Stimulated activated CD4-positive, alpha-beta T cell treated with anti-CD3 and anti-CD28 coated beads, TNF-alpha, amount 100 ng/mL, for 4 hours (primary cell): ENCODE measurements at places on chromosomes 13 and 19.

- no peak for DNase-seq
Observed at GRCh38 chr19:5676105-5676771, 4.1 kb downstream of the MICOS13 start.

- DNase-seq: peak; percentile 18
Observed at GRCh38 chr19:47305309-47305751, 4.3 kb upstream of the C5AR1 start.

DNA sequence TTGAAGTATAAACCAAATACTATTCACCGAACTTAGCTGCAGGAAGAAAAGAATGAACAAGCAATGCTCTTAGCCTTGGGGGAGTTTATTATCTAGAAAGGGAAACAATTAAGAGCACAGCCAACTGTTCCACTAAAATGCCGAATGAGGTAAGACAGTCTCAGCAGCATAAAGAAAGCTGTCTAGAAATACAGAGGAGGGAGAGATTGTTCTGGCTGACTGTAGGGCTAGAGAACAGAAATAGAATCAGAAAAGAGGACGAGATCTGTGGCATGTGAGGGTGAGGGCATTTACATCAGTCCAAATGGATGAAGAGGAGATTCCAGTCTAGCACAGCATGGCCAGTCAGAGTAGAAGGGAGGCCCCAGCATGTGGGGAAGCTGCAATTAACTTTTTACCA, 56.8 kb upstream of the TNFRSF19 start:
- DNase-seq: no peak

DNA sequence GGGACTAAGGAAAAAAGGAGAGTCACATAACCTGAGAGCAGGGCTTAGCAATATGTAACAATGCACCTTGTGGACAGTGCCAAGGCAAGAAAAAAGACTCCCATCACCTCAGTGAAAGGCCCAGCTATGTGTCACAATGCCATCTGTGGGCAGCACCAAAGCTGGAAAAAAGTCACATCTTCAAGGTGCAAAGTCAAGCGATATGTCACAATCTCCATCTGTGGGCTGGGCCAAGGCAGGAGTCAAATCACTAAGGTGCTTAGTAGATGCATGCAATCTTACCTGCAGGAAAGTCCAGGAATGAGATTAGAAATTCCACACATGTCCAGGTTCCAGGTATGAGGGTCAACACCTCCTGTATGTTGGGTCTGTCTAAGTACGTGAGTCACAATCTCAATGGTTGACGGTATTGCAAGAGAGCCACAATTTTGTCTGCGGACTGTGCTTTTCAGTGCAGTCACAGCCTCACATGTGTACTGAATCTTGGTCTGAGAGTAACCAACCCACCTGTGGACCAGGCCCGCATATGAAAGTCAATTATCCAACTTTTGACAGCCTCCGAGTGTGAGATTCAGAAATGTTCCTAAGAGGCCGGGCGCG, 14.8 kb upstream of the ZNF43 start:
- DNase-seq: no peak

DNA sequence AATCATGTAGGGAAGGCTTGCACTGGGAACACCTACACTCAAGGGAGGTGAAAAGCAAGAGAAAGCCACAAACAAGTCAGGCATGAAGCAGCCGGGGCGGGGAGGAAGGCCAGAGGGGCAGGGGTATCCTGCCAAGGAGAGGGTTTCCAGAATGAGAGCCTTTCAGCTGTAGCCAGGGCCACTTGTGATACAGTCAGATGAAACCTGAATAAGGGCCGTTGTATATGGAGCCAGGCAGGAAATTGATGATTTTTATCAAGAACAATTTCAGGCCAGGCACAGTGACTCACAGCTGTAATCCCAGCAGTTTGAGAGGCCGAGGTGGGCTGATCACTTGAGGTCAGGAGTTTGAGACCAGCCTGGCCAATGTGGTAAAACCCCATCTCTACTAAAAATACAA, 4.4 kb downstream of the TRPM4 start:
- no peak for DNase-seq

DNA sequence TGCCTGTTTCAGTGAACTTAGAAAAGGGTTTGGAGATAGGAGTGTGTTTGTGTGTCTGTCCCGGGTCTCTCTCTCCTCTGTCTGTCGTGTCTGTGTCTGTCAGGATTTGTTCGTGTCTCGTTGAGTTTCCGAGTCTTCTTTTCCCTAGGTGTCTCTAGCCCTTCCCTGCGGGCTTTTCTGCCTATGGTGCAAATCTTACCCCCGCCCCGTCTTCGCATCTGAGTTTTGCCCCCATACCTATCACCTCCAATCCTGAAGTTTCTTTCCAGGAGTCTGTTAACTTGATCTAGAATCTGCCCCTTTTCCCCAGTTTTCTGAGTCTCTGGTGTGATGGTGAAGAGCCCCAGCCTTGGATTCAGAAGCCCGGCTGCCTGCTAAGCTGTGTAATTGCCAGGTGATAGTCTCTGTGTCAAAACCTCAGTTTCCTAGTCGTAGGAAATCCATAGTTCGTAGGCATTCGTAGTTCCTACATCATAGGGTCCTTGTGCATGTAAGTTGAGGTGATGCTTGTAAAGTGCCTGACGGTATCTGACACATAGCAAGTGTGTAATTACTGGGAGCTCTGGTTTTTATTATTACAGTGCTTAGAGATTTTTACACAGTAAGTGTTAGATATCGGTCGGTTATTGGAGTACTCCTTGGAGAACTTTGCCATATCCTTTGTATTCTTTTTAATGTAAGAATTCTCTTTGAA, 782 bp downstream of the EPN1 start:
- no peak for DNase-seq

DNA sequence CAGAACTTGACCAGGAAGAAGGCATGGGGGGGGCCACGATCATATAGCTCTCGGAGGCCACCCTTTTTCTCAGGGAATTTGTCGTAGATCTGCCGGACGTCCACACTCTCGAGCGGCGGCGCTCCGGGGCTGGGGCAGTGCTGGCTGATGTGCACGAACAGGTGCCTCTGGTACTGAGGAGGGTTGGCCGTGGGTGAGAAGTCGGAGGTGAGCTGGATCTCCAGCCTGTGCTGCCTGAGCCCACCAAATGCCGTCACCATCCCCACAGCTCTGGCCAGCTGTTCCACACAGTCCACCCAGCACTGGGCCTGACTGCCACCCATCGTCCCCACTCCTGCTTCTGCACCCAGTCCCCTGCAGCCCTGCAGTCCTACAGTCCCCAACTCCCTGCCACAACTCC, 12.0 kb downstream of the CD37 start:
- DNase-seq: no peak

DNA sequence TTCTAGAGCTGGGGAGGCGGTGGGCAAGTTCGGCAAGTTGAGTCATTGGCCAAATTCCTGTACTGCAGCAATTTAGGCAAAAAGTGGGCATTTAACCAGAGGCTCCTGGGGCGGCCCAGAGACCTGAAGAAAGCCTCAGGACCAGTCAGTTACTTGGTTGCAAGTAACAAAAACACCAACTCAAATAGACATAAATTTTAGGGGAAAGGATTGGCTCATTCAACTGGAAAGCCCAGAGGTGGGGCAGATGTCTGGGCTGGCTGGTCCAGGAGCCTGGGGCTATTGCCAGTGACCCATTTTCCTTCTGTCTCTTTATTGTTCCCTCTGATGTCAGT, 97.1 kb downstream of the SIPA1L3 start:
- DNase-seq: no peak

- DNase-seq: no peak
Observed at GRCh38 chr19:12111176-12111575, 29.0 kb downstream of the ZNF20 start.

DNA sequence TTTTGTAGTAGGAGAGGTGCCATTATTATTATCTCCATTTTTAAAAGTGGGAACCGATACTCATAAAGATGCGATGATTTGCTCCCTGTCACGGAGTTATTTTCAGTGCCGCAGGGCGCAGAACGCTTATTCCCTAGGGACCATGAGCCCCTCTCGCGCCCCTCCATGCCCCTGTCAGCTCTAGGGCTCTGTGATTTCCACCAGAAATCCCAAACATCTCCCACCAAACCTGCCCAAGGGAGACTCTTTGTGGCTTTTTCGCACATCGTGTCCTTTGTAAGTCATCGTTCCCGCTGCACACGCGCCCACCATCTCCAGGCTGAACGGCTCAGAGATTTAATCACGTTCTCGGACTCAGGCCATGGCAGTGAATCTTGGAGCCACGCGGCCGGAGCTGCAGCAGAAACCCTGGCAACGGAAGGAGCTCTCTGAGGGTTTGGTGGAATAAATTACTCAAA, 105.1 kb downstream of the DNAJC15 start:
- DNase-seq: no peak

GRCh38 chr13:98438246-98439125, 138.4 kb downstream of the STK24 start:
- no peak for DNase-seq

GRCh38 chr19:29516821-29517395, 8.9 kb upstream of the VSTM2B start:
- DNase-seq: no peak

- no peak for DNase-seq
Observed at GRCh38 chr19:58584498-58585441, 11.6 kb upstream of the MZF1 start.

DNA sequence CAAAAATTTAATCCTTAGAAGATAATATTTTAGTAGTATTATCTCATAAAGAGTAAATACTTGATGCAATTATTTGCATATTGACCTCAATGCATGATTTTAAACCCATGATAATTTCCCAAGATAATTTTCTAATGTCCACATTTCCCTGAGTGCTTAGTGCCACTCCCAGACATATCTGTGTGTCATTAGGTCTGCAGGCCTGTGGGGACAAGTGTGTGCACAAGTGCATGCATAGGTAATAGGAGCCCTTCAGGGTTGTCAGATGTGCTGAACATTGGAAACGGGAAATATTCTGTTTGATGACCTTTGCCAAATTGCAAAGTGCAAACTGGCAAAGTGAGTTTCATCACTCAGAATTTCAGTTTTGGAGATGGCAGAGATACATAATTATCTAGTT, 369.9 kb downstream of the KLF5 start:
- DNase-seq: no peak

DNA sequence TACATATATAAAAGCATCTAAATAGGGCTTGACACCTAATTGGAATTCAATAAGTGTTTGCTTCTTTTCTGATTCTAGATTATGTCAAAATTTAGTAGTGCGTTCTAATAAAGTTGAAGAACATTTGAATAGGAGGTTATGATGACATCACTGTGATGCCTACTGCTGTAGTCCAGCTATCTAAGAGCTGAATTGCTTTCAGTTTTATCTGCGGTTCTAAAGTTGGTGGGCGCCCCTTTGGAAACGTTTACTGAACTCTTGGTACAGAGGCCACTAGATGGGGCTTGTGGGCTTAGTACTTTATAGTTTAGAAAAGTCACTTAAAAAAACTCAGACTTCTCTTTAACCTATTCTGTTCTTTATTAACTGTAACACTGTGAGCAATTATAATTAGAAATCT, 776.9 kb downstream of the GPC5 start:
- no peak for DNase-seq

GRCh38 chr13:25276748-25277147, 10.5 kb downstream of the MTMR6 start:
- DNase-seq: no peak

DNA sequence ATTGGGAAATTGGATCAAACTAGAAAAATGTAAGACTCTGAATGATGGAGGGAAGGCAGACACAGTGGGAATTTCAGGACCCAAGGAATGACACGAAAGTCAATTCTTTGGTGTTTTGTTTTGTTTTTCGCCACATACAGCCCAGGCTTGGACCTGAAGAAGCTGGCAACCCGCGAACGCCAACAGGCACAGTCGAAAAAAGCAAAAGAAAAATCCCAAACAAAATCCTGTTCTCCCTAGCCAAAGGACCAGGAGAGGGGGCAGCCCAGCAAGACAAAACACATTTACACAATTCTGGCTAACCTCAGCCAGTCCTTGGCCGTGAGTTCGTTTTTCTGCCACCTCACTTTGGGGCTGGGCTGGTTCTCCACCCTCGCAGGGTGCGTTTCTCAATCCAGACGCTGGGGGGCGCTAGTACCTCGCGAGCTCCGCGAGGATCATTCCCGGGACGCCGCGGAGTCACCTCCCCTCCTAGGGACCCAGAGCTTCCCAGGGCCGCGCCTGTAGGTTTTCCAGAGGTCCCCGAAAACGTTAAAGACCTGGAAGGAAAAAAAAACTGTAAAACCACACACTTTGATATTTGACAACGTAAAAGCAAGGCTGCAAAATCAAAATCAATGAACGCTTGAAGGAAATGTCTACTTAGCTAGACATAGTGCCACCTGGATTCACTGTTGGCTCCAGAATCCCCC, 34.9 kb upstream of the TPM4 start:
- DNase-seq: peak; percentile 51

- peak; percentile 1 for DNase-seq
Observed at GRCh38 chr13:51222686-51223559, 725 bp downstream of the FAM124A start.

DNA sequence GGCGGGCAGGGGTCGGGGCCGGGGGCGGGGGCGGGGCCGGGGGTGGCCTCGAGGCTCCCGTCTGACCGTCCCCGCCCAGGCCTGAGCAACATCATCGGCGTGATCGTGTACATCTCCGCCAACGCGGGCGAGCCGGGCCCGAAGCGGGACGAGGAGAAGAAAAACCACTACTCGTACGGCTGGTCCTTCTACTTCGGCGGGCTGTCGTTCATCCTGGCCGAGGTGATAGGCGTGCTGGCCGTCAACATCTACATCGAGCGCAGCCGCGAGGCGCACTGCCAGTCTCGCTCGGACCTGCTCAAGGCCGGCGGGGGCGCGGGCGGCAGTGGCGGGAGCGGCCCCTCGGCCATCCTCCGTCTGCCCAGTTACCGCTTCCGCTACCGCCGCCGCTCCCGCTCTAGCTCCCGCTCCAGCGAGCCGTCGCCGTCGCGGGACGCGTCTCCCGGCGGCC, 9.4 kb upstream of the CACNG6 start:
- no peak for DNase-seq

GRCh38 chr13:100604918-100605710, 16.5 kb upstream of the GGACT start:
- DNase-seq: no peak

GRCh38 chr13:31962731-31963370, 68.7 kb upstream of the FRY start:
- DNase-seq: no peak

- no peak for DNase-seq
Observed at GRCh38 chr13:50713523-50714248, 129.8 kb downstream of the DLEU7 start.

GRCh38 chr13:99975626-99976025, 4.1 kb upstream of the ZIC5 start:
- DNase-seq: no peak

DNA sequence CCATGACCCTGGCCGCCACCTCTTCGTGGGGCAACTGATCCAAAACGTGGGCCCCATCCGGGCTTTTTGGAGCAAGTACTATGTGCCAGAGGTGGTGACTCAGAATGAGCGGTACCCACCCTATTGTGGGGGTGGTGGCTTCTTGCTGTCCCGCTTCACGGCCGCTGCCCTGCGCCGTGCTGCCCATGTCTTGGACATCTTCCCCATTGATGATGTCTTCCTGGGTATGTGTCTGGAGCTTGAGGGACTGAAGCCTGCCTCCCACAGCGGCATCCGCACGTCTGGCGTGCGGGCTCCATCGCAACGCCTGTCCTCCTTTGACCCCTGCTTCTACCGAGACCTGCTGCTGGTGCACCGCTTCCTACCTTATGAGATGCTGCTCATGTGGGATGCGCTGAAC, 9.6 kb downstream of the INSL3 start:
- DNase-seq: no peak
